A549 treated with dexamethasone at 1 μM for 4 hours (cell line): ENCODE measurements at places on chromosomes 3 and 15. TPM values are rescaled to one million over a fixed set of nuclear protein-coding genes. Genes with fewer than 3 reads are reported as not detected.

The P3H2 gene
- total RNA-seq, result 33.2 to 47.2 TPM (median 44.2 TPM) in 5 replicates

The IL16 gene
- 0.18 to 0.29 TPM in 2 of 5 replicates, not detected in the others for total RNA-seq

The IQCF6 gene
- not detected in 5 replicates for total RNA-seq

The CFAP100 gene
- 0.12 TPM in 1 of 5 replicates, not detected in the others for total RNA-seq

The GREM1 gene
- 2.3 to 5.9 TPM (median 3.8 TPM) in 5 replicates for total RNA-seq

The RAD54L2 gene
- 3.7 to 5.5 TPM (median 4.9 TPM) in 5 replicates for total RNA-seq
